ENCODE measurements at places on chromosomes 3 and 15.

- no peak for DNase-seq
These were observed 41.2 kb downstream of the KLF13 start for GRCh38 chr15:31367730-31368344.

DNA sequence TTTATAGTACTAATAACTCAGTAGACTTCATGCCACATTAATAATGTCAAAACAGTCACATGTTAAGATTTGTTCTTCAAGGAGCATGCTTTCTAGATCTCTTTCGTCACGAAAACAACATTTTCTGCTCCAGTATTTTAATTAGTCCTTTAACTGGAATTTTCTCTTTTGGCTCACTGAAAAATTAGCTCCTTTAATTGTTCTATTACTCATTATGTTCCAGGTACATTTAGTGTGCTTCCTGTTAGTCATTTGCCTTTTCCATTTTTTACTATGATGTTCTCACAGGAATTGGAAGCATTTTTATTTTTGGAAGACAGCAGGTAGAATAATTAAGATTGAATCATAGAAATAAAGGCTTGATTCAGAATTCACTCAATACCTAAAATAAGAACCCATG lies 111.2 kb downstream of the SLC9A9 start:
- DNase-seq, result no peak

- DNase-seq, result no peak
These were observed 16.7 kb upstream of the SECISBP2L start for GRCh38 chr15:49062900-49063299.

- no peak for DNase-seq
These were observed 781.1 kb downstream of the TUSC7 start for GRCh38 chr3:117490716-117491115.

DNA sequence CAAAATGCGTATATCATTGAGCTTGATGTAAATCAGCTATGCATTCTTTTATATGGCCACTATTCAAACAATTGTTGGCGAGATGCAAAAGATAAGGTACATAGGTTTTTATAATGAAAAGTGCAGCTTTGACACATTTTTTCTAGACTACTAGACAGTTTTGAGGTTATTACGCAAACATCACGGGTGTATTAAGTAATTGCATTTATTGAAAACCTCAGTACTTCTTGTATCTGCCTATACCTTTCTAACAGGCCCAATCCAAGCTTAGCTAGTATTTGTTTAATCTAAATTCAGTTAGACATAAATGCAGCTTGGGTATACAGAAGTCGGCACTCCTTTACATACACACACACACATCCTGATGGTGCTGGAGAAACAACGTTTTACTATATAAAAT lies 2.7 kb downstream of the SPESP1 start:
- no peak for DNase-seq

- no peak for DNase-seq
These were observed 19.7 kb downstream of the SLC6A20 start for GRCh38 chr3:45776611-45777010.

- DNase-seq, result no peak
These were observed 39.2 kb upstream of the POLR2M start for GRCh38 chr15:57667171-57667849.

- no peak for DNase-seq
These were observed 49.9 kb downstream of the SLC25A26 start for GRCh38 chr3:66270701-66271100.

GRCh38 chr15:62359416-62359815 lies 194.3 kb upstream of the C2CD4B start:
- DNase-seq, result no peak

GRCh38 chr3:160005004-160005403 lies 16.4 kb downstream of the IL12A start:
- no peak for DNase-seq

DNA sequence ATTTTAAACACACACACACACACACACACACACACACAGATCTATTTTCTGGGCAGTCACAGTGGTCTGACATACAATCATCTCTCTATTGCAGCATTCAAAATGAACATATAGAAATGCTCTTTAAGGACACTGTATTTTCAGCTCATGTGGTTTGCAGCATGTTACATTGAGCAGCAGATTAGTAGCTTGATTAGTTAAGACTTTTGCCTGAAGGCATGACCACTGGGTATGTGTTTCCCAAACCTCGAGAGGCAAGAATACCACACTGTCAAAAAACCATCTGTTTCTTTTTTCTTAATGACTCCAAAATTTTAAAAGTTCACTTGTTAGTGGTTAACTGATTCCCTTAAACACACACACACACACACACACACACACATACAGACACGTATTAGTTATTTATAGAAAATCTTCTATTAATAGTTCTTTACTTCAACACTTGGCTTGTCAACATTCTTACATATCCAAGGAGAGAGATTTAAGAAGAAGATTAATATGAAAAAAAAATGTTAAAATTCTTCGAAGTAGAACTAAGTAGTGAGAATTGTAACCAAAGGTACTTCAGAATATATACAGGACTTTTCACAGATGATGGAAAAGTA lies 518.2 kb downstream of the CADM2 start:
- DNase-seq, result no peak

DNA sequence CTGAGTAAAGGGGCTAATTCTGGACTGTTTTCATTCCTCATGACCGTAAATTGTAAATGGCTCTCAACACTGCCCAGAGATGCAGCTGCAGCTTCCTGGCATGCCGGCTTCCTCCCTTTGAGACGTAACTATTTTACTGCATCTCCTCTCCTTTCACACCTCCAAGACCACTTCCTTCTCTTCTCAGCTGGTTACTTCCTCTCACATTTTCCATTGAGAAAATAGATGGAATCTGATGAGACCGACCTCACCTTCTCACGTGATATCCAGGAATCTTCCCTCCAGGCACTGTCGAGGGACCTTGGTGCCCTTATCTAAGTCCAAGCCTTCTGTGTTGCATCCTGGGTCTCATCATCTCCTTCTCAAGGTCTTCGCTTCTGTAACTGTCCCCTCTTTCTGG lies 12.7 kb downstream of the LYSMD4 start:
- DNase-seq, result no peak

DNA sequence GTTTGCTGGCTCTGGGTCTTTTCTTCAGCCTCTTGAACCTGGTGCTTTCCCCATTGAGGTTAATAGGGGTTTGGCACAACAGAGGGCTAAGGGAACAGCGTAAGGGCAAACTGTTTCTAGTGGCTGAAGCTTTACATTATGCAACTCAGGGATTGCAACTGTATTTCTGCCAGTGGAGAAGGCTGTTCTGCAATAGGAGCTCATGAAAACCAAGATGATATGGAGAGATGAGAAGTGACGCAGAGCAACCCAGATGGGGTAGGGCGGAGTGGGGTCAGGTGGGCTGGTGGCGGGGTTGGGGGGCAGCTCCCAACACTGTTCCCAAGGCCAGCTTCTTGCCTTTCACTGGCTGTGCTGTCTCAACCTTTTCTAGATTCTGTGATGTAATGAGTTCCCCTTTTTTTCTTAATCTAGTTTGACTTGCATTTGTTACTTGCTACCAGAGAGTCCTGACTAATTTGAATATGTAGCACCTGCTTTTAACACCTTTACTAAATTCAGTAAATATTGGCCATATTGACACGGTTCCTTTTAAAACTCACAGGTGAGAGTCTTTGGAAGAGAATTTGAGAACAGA lies 7.2 kb downstream of the GXYLT2 start:
- DNase-seq, result no peak

GRCh38 chr3:38349684-38350359 lies 3.2 kb downstream of the XYLB start:
- DNase-seq, result no peak

- DNase-seq, result no peak
These were observed 1.2 kb upstream of the DAZL start for GRCh38 chr3:16606398-16606797.

- no peak for DNase-seq
These were observed 28.7 kb downstream of the TAMM41 start for GRCh38 chr3:11818033-11818432.

- DNase-seq, result no peak
These were observed 57.3 kb upstream of the RASA2 start for GRCh38 chr3:141429371-141430035.

DNA sequence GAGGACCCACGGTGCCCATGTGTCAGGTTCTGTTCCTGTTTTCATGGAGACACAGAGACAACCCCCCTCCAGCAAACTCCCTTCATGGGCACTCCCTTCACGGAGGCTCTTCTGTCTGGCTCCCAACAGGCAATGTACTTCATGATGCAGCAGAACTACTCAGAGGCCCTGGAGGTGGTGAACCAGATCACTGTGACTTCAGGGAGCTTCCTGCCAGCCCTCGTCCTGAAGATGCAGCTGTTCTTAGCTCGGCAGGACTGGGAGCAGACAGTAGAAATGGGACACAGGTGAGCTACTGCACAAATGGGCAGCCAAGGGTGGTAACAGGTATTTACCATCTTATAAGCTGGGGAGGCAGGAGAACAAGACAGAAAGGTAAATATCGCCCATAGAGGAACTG lies 7.0 kb downstream of the TTC21A start:
- no peak for DNase-seq

- no peak for DNase-seq
These were observed 21.8 kb downstream of the RBPMS2 start for GRCh38 chr15:64753480-64754185.

GRCh38 chr3:58858126-58858525 lies 191.6 kb upstream of the FAM3D start:
- no peak for DNase-seq

DNA sequence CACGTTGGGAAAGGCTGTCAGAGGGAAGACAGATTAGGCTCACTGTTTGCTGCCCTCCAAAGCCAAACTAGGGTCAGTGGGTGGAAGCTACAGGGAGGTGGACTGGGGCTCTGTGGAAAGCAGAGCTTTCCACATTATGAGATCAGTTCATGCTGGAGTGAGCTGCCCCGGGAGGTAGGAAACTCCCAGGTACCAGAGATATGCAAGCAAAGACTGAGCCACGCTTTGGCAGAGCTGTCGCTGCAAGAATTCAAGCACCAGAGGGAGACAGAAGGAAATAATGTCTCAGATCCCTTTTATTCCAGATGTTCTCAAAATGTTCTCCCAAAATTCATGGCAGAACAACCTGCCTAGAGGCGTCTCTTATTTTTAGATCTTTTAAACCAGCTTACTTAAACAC lies 286.6 kb downstream of the WDR72 start:
- no peak for DNase-seq

GRCh38 chr3:13954741-13955483 lies 75.0 kb upstream of the WNT7A start:
- no peak for DNase-seq

Data from stimulated activated CD4-positive, alpha-beta T cell treated with anti-CD3 and anti-CD28 coated beads, Interleukin-12 subunit alpha, Interleukin-12 subunit beta, amount 100 ng/mL, for 24 hours (primary cell).